Upper lobe of left lung (tissue), 6 donors: ENCODE measurements at places on chromosomes 12 and 14. TPM values are rescaled to one million over a fixed set of nuclear protein-coding genes. Genes with fewer than 3 reads are reported as not detected.

- H3K36me3 ChIP-seq: no peaks in the 10 kb centered on the region
- H3K4me1 ChIP-seq: peaks cover 24% of the 10 kb centered on the region
- H3K27ac ChIP-seq: peak overlapping the region; percentile 95
Measured at GRCh38 chr14:35808076-35808637, 938 bp downstream of the RALGAPA1 start.

DNA sequence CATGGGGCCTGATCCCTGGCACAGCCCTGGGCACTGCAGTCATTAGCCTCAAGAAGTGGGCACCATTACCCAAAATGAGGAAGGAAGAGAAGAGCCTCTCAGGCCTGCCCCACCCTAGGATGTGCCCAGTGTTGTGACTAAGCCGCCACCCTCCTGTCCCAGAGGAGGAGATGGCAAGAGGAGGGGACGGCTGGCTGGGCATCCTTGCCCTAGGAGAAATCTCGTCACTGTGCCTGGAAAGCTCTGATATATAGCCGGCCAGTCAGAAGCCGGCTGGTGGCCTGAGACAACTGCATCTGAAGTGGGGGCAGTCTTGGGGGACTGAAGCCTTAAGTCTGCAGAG, 115.2 kb downstream of the LGMN start:
- no peak for DNase-seq
- H3K36me3 ChIP-seq: no peaks in the 10 kb centered on the region
- no peaks in the 10 kb centered on the region for H3K27me3 ChIP-seq
- H3K4me3 ChIP-seq: no peak overlapping the region
- peaks cover 18% of the 10 kb centered on the region for H3K4me1 ChIP-seq

DNA sequence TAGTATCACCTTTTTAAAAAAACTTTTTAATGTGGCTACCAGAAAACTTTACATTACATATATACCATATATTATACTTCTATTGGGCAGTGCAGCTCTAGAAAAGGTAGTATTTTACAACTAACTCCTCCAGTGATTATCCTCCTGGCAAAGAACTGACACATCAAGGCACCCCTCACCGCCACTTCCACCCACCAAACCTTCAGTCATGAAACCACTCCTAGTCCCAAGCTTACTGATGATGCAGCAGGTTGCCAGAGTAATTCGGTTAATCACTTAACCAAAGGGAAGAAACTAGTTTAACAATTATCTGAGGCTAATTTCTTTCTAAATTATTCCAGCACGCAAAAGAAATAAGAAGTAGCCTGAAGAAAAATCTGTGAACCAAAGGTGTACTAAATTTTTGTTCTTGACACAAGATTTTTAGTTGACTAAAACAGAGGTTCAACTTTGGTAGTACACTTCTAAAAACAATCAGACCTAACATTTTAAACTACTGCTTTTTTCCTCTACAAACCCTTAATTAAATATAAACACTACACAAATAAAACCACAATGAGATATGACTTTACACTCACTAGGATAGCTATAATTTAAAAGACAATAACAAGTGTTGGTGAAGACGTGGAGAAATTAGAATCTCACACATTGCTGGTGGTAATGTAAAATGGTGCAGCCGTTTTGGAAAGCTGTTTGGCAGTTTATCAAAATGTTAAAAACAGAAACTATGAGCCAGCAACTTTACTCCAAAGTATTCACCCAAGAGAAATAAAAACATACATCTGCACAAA, 16.7 kb downstream of the SPPL3 start:
- DNase-seq: no peak
- no peak overlapping the region for H3K27ac ChIP-seq
- no peak overlapping the region for H3K4me3 ChIP-seq
- H3K36me3 ChIP-seq: no peaks in the 10 kb centered on the region
- no peaks in the 10 kb centered on the region for H3K27me3 ChIP-seq
- peaks cover 15% of the 10 kb centered on the region for H3K4me1 ChIP-seq

DNA sequence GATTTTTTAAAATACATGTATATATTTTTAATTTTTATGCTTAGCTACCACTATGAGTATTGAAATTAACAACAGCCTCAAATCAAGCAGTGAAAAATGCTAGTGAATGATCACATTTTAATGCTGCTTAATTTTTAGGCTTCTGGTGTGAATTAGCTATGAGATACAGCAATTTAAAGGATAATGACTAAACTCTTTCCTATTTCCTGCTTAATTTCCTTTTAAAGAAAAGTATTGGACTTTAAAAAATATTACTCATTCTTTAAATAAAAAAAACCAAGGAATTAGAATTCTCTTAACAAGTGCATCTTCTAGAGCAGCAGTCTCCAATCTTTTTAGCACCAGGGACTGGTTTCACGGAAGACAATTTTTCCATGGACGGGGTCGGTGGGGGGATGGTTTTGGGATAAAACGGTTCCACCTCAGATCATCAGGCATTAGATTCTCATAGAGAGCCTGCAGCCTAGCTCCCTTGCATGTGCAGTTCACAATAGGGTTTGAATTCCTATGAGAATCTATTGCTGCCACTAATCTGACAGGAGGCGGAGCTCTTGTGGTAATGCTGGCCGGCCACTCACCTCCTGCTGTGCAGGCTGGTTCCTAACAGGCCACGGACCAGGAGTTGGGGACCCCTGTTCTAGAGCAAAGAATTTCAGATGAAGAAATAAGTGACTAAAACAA, 18.6 kb upstream of the NTN4 start:
- no peaks in the 10 kb centered on the region for H3K27me3 ChIP-seq
- H3K36me3 ChIP-seq: no peaks in the 10 kb centered on the region
- no peak for DNase-seq
- H3K4me1 ChIP-seq: no peaks in the 10 kb centered on the region
- no peak overlapping the region for H3K27ac ChIP-seq

DNA sequence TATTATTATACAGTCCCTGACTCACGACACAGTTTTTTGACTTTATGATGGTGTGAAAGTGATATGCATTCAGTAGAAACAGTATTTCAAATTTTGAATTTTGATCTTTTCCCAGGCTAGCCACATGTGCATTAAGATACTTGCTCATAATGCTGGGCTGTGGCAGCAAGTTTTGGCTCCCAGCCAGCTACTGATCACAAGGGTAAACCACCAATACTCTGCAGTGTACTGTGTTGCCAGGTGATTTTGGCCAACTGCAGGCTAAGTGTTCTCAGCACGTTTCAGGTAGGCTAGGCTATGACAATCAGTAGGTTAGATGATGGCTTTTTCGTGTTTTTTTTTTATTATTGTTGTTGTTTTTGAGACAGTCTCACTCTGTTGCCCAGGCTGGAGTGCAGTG, 69.4 kb upstream of the ACTN1 start:
- H3K27ac ChIP-seq: no peak overlapping the region
- H3K4me3 ChIP-seq: no peak overlapping the region
- peaks cover 96% of the 10 kb centered on the region for H3K4me1 ChIP-seq
- H3K36me3 ChIP-seq: no peaks in the 10 kb centered on the region
- no peaks in the 10 kb centered on the region for H3K27me3 ChIP-seq

DNA sequence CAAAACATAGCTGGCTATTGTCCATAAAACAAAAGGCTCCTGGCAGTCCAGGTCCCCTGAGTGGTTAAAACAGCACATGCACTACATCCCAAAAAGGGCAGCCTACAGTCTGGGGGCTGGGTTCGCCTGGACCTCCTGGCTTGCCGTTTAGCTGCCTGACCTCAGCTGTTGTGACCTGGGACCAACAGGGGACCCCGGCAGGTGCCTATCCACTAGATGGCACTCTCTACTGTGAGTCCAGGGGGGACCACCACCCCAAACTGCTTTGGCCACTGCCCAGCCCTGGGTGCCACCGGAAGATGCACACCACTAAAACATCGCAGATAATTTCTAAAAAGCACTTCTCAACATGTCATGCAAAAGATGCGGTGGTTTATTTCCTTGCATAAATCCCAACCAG, 2.9 kb upstream of the RTL1 start:
- H3K36me3 ChIP-seq: no peaks in the 10 kb centered on the region
- H3K27me3 ChIP-seq: no peaks in the 10 kb centered on the region
- no peaks in the 10 kb centered on the region for H3K4me1 ChIP-seq
- no peak overlapping the region for H3K4me3 ChIP-seq
- DNase-seq: no peak

DNA sequence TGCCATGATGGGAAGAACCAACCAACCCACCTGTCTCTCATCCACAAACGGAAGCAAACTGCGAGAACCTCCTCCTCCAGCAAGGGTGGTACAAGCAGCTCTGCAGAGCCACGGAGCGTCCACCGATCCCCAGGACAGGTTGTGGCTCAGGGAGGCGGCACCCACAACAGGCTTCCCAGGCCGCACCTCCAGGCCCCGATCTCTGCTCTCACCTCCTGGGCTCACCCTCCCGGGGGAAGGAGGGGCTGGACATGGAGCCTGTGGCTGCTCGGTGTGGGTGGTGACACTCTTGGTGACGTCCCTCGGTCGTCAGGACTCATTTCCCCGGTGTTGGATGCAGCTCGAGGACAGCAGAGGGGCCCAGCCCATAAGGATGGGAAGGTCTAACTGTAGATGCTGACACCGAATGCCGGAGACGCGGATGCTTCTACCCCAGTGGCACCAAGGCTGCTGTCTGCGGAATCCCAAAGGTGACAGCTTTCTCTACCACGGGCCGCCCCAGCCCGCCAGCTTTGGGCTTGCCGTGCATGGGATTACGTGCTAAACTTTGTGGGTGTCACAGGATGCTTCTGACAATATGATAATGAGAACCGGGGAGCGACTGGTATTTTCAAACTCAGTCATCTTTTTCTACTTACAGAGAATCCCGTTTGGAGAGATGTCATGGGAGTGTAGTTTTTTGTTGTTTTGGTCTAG, 58.0 kb downstream of the STX2 start:
- peaks cover 5% of the 10 kb centered on the region for H3K36me3 ChIP-seq
- H3K4me1 ChIP-seq: peaks cover 8% of the 10 kb centered on the region
- no peak overlapping the region for H3K4me3 ChIP-seq
- H3K27ac ChIP-seq: no peak overlapping the region
- no peaks in the 10 kb centered on the region for H3K27me3 ChIP-seq
- peak; percentile 59 for DNase-seq

GRCh38 chr12:102740141-102740955, 176.7 kb downstream of the PAH start:
- H3K27me3 ChIP-seq: no peaks in the 10 kb centered on the region
- no peak overlapping the region for H3K4me3 ChIP-seq
- H3K36me3 ChIP-seq: no peaks in the 10 kb centered on the region
- no peak overlapping the region for H3K27ac ChIP-seq
- DNase-seq: no peak

- no peak overlapping the region for H3K27ac ChIP-seq
- H3K36me3 ChIP-seq: no peaks in the 10 kb centered on the region
- DNase-seq: no peak
- H3K27me3 ChIP-seq: no peaks in the 10 kb centered on the region
Measured at GRCh38 chr12:26226629-26227360, 31.4 kb downstream of the SSPN start.

RIPK3 gene
- 16.9 TPM for total RNA-seq

DNA sequence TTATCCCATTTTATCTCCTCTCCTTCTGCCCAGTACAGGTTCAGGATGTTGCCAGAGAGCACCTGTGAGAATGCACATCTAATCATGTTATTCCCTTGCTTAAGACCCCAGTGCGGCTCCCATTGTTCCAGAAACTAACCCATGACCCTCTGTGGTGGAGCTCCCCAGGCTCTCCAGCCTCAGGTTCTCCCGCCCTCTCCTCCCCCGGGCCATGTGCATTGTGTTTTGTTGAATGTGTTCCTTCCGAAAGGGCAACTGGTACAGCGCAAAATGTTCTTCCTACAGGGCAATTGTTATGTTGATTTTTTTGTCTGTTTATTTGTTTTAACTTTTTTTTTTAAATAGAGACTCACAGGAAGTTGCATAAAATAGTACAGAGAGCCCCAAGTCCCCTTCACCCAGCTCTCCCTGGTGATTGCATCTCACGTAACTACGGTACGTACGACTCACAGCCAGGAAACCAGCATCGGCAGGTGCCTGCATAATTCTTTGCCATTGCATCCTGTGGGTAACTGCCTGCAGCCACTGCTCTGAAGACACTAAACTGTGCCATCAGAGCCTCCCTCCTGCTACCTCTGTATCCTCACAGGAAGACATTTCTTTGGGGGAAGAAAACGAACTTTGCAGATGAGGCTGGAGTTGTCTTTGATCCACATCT, 31.2 kb downstream of the TMEM132C start:
- H3K4me1 ChIP-seq: no peaks in the 10 kb centered on the region
- no peaks in the 10 kb centered on the region for H3K36me3 ChIP-seq
- no peaks in the 10 kb centered on the region for H3K27me3 ChIP-seq
- no peak for DNase-seq

- no peaks in the 10 kb centered on the region for H3K4me1 ChIP-seq
- no peak overlapping the region for H3K27ac ChIP-seq
- H3K4me3 ChIP-seq: no peak overlapping the region
- no peaks in the 10 kb centered on the region for H3K27me3 ChIP-seq
- no peaks in the 10 kb centered on the region for H3K36me3 ChIP-seq
Measured at GRCh38 chr12:94603434-94604365, 46.7 kb downstream of the TMCC3 start.

JAG2 gene
- total RNA-seq: 17.3 TPM

GRCh38 chr12:88501972-88502938, 78.0 kb downstream of the KITLG start:
- H3K27me3 ChIP-seq: no peaks in the 10 kb centered on the region
- H3K36me3 ChIP-seq: peaks cover 20% of the 10 kb centered on the region
- no peak overlapping the region for H3K4me3 ChIP-seq

MYO1H gene
- total RNA-seq: not detected

DNA sequence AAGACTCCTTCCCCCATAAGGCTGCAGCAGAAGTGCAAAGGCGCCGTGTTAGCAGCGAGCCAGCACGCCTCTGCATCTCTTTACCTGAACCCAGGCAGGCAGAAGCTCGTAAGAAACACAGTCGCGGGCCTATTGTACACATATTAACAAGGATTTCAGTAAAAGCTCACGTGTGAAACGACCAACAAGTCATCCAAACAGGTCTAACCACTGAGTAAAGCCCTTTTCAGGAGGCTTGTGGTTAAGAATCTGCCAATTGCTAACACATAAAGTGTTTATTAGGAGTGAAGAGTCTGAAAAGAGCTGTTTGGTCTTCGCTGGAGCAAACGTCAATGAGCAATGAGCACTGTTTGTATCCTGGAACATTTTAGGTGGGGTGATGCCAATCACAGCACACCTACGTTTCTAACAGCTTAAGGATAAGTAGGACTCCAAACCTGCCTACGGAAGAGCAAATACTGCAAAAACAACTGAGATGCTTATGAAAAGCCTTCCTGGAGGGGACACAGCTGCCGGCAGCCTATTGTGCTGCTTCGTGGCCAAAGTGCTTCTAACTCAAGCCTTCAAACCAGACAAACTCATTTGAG, 43.1 kb downstream of the PRKAB1 start:
- no peak for DNase-seq
- no peak overlapping the region for H3K4me3 ChIP-seq
- peaks cover 38% of the 10 kb centered on the region for H3K4me1 ChIP-seq
- H3K27me3 ChIP-seq: no peaks in the 10 kb centered on the region

DNA sequence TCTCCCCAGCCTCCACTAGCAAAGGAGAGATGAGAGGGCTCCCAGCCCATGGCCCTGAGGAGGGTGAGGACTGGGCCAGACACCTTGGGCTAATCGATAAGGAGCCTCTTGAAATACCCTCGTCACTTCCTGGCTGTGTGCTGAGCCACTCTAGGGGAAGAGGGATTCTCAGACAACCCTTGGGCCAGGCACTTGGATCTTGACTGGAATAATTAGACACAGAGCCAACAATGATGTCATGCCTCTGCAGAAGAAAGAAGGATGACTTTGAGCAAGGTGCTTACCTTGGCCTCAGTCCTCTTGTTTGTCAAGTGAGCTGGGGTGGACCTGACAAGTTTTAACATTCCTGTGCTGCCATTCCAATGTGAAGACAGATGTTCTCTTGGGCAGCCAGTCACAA, 83.1 kb downstream of the LRRC74A start:
- H3K27me3 ChIP-seq: no peaks in the 10 kb centered on the region
- no peaks in the 10 kb centered on the region for H3K36me3 ChIP-seq
- H3K4me1 ChIP-seq: peaks cover 27% of the 10 kb centered on the region
- no peak overlapping the region for H3K4me3 ChIP-seq
- DNase-seq: no peak
